Activated T-helper 1 cell treated with anti-CD3 and anti-CD28 coated beads, Interleukin-2, amount 50 U/mL, for 16 hours (primary cell): ENCODE measurements at places on chromosomes 13 and 19.

DNA sequence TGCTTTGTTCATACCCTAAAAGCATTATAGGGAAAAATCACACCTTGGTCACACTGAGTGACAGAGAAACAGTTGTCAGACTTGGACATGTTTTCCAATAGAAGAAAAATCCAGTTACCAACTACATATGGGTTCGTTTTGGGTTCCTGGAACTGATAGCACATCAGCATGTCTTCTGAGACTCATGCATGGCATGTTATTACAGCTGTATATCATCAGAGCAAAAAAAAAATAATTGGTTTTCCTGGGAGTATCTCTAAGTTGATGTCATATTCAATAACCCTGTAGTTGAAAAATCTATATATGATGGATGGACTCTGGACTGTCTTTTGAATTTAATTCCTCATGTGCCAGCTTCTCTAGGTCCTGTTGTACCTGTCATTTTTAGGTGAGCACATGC lies 211.6 kb downstream of the DNAJC15 start:
- DNase-seq: no peak

DNA sequence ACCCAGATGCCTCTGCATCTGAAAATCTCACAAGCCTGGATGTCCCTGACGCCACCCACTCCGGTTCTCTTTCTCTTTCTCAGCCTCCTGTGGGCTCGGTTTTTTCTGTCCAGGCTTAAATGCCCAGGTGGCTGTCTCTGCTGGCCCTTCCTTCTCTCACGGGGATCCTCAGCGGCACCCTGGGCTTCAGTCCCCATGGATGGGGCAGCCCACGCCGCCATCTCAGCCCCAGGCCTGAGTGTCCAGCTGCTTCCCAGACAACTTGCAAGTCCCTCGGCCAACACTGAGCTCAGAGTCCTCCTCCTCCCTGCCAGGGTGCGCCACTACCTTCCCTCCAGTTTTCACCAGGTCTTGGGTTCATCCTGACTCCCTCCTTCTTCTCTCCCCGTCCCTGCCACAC lies 6.4 kb downstream of the FBN3 start:
- no peak for DNase-seq

DNA sequence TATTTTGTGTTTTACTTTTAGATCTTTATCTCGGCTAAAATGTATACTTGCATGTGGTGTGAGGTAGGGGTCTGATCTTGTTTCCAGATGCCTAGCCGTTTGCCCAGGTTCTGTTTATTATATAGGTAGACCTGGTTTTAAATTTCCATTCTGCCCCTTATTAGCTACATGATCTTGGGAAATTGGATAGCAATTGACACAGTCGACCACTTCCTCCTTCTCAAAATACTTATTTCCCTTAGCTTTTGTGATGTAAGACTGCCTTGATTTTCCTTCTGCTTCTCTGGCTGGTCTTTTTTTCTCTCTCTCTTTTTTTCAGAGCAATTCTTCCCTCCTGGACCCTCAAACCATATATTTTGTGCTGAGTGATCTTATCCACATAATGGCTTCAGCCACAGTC lies 3.0 kb upstream of the PGLYRP1 start:
- no peak for DNase-seq

DNA sequence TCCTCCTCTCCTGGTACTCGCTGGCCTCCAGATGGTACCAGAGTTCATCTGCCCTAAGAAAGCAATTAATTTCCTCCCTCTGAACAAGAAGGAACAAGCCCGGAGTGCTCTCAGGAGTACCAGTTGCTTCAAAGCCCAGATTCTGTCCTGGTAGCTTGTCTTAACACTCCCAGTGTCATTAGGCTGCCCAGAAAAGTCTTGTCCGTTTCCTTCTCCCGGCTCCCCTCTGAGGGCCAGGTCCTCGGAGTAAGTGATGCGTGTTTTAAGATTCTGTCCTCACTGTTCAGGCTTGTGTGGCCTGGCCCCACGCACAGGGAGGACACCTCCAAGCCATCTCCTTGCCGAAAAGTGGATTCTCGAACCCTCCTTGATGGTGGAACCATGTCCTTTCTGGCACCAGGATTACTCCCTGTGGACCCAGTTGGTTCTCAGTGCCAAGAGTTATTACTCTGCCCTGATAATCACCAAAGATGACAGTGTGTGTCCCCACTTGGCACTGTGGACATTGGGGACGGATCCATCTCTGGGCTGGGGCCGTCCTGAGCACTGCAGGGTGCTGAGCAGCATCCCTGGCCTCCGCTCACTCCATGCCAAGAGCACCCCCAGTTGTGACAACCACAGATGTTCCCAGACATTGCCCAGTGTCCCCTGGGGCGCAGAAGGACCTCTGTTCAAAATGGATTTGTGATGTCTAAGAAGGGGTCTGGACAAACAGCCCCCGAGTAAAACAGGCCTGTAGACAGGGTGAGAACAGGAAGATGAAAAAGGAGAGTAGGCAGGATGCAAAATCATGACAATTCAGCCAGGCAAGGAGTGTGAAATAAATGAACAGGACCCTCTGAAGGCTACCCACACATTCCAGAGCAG lies 52.4 kb downstream of the RFX2 start:
- no peak for DNase-seq

- DNase-seq: no peak
Measured at GRCh38 chr19:46192992-46193650, 36.4 kb upstream of the IGFL1 start.

DNA sequence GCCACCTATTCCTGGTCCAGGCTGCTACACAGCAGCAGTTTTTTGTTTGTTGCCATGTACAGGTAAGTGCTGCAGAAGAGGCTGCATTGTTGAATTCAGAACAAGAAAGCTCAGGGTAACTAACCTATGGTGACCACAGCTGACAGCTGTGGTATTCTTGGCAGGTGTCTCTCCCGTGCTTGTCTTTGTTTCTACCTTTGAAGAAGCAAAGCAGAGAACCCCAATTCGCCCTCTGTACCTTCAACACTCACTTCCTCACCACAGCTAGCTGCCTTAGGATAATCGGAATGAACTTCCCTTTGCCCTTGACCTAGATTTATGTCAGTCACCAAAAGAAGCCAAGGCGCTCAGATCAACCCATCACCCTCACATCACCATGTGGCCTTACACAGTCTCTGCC lies 1703.3 kb upstream of the SLC10A2 start:
- DNase-seq: no peak

GRCh38 chr19:17447704-17448130 lies 751 bp downstream of the TMEM221 start:
- no peak for DNase-seq

- no peak for DNase-seq
Measured at GRCh38 chr13:71828117-71828516, 38.9 kb downstream of the DACH1 start.

DNA sequence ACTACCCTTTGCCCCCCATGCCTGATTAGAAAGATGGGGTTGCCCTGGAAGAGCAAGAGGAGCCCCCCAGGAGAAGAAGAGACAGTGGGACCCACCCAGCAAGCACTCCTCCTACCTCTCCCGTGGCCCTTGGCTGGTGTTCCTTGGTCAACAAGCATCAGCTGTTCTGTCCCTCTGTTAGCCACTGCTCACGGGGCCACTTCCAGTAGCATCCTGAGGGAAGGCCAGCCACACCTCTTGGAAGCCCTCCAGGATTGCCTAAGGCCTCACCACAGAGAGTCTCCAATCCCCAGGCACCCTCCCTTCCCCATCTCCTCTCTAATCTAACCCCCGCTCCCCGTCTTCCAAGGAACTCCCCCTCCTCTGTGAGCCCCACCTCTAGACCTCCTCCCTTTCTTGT lies 15.1 kb upstream of the DPP9 start:
- no peak for DNase-seq

GRCh38 chr13:84865783-84866221 lies 933.4 kb downstream of the SLITRK6 start:
- DNase-seq: no peak

DNA sequence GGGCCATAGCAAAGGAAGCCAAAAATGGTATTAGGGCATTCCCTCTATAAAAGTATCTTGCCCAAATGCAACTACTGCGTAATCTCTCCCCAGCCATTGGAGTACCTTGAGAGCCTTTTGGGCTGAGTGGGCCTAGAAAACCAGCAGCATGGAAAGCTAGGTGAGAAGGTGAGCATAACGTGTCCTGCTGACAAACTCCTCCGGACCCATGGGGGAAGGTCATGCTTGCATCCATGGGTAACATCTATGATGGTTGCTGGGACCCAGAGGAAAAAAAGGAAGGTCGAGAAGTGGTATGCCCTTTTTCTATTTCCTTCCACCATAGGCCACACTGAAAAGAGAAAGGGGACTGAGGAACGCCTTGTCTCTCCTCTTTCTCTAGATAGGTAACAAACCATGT lies 57.4 kb downstream of the ZNF728 start:
- no peak for DNase-seq

- no peak for DNase-seq
Measured at GRCh38 chr19:58450856-58451357, 515 bp upstream of the ZNF324B start.

DNA sequence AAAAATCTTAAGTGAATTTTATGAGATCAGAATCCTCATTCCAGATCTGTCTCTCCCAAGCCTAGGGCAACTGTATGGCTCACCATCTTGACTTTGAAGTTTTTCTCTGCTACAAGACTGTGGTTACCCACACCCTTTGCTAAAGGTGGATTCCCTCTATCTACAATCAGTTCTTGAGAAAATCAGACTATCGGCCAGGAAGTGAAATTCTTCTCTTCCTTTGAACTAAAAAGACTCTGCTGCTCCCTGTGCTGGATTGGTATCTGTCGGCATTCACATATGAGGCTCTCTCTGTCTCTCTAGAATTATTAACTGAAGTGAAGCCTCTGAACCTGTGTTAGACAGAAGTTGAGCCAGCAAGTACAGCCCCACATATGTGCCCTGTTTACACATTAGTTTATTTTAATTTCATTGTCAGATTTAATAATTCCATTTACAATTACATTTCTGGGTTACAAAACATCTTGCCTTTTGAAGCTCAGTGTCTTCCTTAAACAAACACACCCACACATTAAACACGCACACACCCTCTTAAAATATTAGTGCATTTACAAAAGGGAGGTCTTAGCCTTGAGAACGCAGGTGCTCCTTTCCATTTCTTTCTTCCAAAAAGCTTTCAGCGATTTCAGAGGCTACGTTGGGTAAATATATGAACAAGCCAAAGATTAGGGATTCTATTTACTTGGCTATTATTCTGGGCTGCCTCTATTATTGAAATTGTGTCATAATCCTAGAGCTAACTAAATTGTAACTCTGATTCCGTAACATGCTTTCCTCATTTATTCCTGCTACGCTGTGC lies 145.7 kb downstream of the MIPEP start:
- no peak for DNase-seq

GRCh38 chr13:66659701-66660467 lies 570.3 kb downstream of the PCDH9 start:
- DNase-seq: no peak

GRCh38 chr13:112159575-112160547 lies 92.9 kb downstream of the SOX1 start:
- DNase-seq: no peak

DNA sequence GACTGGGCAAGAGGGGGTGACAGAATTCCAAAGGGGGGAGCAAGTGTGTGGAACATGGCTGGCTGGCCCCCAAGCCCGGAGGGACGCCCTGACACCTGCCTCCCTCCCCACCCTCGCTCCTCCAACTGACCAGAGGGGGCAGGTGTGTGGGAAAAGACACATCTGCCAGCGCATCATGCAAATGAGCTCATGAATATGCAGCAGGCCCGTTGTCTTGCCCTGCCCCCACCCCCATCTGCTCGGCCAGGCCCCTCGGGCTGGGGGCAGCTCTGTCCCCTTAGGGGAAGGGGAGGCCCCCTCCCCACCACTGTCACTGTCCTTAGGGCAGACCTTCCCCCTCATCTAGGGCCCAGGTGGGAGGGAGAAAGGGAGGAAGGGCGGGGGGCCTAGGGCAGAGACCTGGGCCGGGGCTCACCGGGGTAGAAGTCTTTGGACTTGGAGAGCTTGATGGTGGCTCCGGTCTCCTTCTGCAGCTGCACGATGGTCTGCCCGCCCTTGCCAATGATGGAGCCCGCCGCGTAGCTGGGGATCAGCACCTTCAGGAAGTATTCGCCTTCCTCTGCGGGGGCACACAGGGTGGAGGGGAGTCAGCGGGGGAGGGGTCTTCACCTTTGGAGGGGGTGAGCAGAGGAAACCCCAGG lies 12.9 kb downstream of the NOVA2 start:
- no peak for DNase-seq

GRCh38 chr19:35265900-35266519 lies 2.8 kb upstream of the USF2 start:
- no peak for DNase-seq

DNA sequence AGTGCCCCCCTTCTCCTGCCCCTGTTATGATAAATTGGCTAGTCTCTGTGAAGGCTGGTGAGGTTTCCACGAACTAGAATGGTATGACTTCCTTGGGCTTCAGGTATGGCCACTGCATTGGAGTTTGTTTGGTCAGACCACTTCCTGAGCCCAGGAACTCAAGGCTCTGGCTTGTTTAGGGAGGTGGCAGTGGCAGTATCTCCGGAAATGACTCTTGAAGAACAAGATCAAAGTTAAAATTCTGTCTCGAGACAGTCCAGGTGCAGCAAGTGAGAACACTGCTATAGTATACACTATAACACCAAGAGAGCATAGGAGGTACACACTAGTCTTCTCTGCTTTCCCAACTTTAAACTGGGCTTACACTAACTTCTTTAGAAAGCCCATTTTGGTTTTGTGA lies 309.1 kb downstream of the KLF12 start:
- DNase-seq: no peak

GRCh38 chr19:5048727-5049553 lies 80.0 kb downstream of the KDM4B start:
- DNase-seq: no peak

- DNase-seq: no peak
Measured at GRCh38 chr19:14764401-14764800, 14.0 kb downstream of the ADGRE2 start.

DNA sequence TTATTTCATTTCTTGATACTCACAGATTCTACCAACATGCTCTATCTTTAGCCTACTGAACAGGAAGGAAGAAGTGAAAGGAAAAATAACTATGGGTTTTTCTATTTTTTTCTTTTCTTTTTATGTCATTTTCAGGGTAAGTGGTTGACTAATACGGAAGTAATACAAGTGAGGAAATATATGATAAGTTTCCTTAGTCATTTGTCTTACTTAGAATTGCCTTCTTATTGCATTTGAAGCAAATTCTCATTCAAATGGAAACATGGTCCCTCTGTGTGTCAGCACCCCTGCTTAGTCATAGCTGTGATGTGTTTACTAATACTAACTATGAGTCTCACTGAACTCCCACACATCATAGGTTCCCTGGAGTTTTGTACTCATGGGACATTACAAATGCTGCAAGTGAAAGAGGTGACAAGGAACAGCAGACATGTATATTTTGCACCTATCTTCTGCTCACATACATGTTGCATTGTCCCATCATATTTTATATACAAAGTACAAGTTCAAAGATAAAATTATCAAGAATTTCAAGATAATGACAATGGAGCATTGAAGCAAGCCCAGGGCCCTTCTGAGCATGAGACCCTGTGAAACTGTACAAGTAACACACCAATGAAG lies 60.1 kb downstream of the DCT start:
- peak; percentile 3 for DNase-seq

GRCh38 chr13:34358811-34359513 lies 541.0 kb downstream of the RFC3 start:
- no peak for DNase-seq
